CD4-positive, alpha-beta memory T cell (primary cell): ENCODE measurements at places on chromosomes 1 and 21.
A peak's percentile ranks its signal among the peaks of the same experiment; 100 is the strongest.

GRCh38 chr21:43361127-43361492 is 65.8 kb downstream of the SIK1 start:
- no peak for DNase-seq

- no peak for DNase-seq
These were observed 224.8 kb downstream of the NTNG1 start for GRCh38 chr1:107365527-107366240.

GRCh38 chr1:205840146-205840923 is 9.6 kb downstream of the PM20D1 start:
- DNase-seq = no peak

- no peak for DNase-seq
These were observed 31.8 kb downstream of the ATF3 start for GRCh38 chr1:212640223-212640878.

DNA sequence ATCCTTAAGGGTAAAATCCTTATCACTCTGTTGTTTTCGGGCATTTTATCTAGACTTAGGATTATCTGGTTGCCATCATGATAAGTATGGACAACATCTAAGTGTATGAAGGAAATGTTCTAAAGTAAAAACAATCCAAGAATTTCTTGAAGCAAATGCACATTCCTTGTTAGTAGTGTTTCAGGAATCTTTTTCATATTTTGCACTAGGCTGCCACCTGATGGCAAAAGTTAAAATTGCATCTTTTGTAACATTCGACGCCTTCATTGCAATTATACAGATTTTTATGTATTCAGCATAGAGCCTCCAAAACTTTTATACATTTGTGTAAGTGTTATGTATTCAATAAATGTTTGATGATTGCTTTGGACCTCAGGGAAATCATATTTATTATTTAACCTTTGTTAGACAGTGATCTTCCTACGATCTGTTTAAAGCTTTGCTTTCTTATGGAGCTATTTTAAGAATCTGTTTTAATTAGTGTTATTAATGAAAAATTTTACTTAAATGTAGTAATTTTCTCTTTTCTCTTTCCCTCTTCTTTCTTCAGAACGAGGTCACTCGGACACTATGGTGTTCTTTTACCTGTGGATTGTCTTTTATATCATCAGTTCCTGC is 49.4 kb upstream of the KIAA1614 start:
- peak; percentile 35 for DNase-seq

- peak; percentile 66 for DNase-seq
These were observed at the start of gene ST7L for GRCh38 chr1:112618721-112619517. TSS of gene ST7L (minus strand) at chr1:112619141. CDS start at chr1:112619113, 28 bp downstream.

DNA sequence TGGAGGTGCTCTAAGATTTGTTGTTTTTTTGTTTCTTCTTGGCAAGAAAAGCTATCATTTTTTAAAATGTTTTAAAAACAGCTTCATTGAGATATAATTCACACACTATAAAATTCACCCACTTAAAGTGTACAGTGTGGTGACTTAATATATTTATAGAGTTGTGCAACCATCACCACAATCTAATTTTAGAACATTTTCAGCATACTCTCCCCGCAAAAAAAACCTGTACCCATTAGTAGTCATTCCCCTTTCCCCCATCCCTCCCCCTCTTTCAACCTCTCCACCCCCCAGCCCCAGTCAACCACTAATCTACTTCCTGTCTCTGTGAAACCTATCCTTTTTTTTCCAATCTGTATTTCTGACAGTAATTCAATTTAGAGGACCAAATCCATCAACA is 30.6 kb downstream of the ZC3H11B start:
- no peak for DNase-seq

DNA sequence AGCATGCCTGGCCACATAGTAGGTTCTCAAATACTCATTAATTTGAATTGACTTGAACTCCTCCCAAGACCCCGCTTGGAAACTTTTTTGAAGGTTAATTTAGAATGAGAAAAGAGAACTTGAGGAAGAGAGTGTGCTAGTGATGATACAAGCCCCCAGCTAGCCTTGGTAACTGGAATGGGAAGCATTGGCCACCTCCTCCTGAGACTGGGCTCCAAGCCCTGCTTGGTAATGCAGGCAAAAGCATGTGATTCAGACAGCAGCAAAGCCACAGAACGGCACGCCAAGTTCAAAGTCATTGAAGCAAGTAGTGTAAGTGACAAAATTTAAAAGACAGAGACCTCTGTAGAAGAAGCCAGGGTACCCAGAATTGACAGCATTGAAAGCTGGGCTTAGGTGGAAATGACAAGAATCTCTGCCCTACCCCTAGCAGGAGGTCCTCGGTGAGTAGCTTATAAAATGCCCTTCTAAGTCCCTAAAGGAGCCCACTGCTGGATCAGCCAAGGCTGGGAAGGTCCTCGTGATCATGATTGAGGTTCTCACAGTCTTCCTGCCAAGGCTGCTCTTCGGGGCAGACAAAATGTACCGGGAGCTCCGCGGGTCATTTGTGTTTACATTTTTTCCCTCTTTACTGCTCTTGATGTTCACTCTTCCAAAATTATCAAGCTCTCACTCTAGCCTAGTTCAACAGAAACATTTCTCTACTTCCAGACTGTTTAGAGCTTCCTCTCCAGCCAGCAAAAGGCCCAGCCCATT is 99.4 kb downstream of the TSEN15 start:
- DNase-seq = no peak

- no peak for DNase-seq
These were observed 391.8 kb downstream of the MATN1 start for GRCh38 chr1:30331415-30332065.

DNA sequence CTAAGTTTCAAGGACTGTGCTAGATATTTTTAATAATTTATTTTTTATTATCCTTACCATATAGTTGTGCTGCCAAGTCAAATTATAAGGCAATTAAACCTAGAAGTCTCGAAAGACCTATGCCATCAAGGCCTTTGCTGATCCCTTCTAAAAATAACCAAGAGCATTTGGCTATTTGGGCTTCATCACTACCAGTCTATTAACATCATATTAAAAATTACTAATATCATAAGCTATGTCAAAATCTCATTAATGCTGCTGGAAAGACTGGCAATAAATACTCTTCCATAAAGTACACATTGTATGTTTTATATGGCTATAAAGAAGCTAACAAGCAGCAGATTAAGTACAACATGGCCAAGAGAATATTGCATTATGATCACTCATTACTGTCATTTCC is 43.0 kb upstream of the MUTYH start:
- DNase-seq = no peak

DNA sequence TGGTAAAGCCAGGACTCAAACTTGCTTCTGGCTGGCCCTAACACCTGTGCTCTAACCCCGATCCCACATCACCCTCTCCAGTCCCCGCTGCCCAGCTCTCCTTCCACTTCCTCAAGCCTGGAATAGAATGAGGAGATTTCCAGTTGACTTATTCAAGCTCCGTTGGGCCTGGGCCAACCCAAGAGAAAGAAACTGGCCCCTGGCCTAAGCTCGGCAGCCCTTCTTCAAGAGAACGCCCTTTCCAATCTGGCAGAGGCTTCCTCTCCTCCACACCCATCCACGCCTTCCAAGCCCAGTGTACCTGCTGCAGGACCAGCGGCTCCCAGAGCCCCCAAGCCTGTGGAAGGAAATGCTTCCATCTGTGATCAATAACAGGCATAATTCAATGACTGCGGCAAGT is 51.9 kb downstream of the LRRN2 start:
- DNase-seq = no peak

DNA sequence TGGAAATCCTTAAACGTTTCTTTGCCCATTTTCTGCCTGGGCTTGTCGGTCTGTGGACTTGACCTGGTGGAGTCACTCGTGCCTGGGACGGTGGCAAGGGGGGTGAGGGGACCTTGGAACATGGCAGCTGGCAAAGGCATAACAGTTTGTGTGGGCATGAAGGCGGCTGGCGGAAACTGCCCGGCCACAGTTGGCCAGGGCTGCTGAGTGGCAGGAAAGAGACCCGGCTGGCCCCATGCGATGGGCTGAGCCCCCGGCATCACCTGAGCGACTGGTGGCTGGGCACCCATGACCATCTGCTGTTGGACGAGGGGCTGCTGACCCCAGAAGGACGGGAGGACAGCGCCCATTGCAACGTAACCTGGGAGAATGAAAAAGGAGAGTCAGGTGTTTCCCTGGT is 49.3 kb upstream of the C8B start:
- DNase-seq = no peak

GRCh38 chr1:93988634-93989350 is 79.6 kb upstream of the GCLM start:
- no peak for DNase-seq

GRCh38 chr1:200299571-200299970 is 110.3 kb downstream of the ZNF281 start:
- DNase-seq = no peak

DNA sequence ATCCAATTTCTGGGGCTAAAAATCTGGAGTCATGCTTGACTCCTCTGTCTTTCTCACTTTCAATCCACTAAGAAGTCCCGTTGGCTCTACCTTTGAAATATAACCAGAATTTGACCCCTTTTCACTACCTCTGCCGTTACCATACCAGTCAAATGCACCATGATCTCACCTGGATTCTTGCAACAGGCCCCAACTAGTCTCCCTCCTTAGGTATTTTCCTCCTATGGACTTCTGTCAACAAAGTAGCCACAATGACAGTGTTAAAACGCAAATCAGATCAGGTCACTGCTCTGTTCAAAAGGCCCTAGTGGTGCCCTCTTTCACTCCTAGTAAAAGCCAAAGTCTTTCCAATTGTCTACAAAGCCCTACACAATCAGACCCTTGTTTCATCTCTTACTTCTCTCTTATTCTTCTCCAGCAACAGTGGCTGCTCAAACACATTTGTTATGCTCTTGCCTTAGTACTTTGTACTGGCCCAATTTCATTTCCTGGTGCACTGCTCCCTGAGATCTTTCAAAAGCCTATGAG is 35.7 kb upstream of the AGL start:
- DNase-seq = no peak

DNA sequence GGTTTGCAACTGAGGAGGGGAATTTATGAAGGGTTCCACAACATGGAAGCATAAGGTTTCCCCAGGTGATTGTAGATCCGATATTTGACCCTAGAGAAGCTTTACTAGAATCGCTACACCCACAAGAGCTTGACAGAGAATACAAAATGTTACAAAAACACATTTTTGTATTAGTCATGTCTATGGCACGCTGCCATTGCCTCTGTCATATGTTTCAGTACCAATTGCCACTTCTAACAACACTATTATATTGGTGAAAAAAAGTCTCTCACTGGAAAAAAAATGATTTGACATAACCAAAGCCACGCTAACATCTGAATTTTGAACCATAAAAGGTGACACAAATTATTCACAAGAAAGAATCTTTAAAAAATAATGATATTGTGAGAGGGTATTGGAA is 214.5 kb downstream of the KCNT2 start:
- DNase-seq = no peak

DNA sequence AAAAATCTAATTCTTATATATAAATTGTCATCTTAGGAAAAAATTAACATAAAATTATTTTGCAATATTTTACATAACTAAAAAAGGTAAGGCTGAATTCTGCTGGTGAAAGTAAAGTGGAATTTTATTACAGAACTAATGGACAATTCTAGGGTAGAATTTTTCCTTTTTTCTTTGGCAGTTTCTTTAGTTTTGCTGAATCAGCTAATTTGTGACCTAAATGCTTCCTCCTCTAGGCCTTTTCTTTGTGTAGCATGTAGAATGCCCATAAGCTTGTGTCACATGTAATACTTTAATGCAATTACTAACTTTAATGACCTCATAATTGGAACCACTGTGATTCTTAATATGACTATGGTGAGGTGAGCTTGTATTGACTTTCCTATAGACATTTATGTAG is 1378.4 kb upstream of the ADGRL4 start:
- no peak for DNase-seq

- DNase-seq = no peak
These were observed 37.5 kb upstream of the LRRC53 start for GRCh38 chr1:74549932-74550331.

- DNase-seq = no peak
These were observed 70.2 kb downstream of the TOR3A start for GRCh38 chr1:179151908-179152682.

DNA sequence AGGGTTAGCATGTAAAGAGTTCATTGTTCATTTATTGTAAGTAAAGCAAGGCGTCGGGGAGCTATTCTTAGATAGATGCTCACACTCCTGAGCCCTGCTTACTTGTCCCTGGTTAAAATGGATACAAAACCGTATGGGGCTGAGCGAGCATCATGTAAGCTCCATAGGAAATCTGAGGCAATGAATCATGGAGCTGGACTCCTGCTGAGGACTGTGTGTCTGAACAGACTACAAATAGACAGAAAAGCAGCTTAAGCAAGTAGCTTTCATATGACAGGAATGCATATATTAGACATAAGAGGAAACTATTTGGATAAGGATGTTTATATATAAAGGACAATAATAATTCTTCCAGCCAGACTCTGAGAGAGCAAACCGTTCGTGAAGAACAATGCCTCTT is 604.9 kb upstream of the PTBP2 start:
- no peak for DNase-seq

- no peak for DNase-seq
These were observed 96.4 kb downstream of the RUNX1 start for GRCh38 chr21:34952701-34953100.

DNA sequence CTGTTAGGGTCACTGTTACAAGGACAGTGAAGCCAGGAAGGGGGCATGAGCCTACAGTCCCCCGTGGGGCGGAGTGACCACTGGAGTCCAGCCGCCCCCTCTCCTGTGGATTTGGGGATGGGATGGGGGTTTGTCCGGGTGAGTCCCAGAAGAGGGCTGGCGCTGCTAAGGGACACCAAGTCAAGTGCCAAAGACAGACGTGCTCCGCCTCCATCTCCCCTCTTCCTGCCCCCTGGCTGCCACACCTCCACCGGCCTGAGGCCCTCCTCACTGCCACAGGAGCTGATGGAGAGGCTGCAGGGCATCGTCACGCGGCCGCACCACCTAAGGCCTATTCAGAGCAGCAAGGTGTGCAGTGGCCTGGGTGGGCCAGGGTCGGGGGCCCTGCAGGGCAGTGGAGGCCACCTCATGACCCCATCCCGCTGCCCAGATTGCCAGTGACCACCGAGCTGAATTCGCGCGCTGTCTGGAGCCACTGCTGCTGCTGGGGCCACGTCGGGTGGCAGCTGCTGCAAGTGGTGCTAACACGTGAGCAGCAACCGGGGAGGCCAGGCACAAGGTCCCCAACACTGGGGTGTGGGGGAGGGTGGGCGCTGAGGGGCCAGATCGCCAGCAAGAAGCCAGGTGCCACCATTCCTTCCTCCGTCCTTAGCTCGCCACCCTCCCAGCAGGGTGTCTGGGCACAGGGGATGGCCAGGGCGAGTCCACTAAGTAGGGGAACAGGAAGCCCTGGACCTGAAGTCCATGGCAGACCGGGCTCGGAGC is 4.9 kb downstream of the RNF207 start:
- DNase-seq = no peak

GRCh38 chr1:211531194-211532087 is 39.5 kb upstream of the RD3 start:
- DNase-seq = no peak

GRCh38 chr1:158942490-158942889 is 11.1 kb downstream of the PYHIN1 start:
- no peak for DNase-seq

DNA sequence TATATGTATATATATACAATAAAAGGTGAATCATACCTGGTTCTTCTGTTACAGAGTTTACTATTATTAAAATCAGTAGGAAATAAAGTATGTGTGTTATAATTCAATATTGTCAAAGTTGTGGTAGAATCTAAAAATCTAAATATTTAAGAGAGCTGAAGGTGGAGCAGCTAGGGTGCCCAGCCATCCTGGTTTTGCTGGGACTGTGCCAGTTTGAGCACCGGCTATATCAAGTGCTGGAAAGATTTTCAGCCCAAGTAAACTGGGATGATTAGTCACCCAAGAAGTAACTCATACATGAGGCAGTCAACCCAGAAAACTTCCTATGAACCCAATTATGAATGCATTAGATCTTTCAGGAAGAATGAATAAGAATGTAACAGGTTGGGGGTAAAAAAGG is 16.9 kb upstream of the KRTAP19-5 start:
- DNase-seq = no peak
